ENCODE measurements at places on chromosomes 4 and X.
A peak's percentile ranks its signal among the peaks of the same experiment; 100 is the strongest.

DNA sequence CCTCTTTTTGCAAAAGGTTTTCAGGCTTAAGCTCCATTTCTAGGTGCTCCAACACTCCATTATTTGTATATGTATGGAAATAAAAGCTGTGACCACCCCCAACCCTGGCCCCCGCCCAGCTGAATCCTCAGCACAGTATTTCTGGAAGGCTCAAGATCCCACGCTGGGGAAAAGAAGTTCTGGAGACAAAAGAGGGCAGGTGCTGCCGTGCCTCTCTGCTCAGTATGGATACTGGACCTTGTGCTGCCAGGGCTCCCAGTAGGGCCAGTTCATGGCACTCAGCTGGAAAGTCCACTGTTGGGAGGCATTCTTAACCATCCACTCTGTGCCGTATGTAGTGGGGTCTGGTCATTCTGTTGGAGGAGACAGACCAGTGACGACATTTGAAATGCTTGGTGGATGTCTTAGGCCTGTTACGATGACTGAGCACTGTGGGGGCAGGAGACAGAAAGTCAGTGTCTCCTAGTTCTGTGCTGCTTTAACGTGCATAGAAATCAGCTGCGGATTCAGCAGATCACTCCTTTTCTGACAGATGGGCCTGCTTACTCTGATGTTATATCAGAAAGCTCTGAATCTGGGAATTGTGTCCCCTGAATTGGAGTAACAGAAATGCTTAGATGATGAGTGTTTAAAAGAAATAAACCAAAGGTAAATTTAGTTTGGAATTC lies 48.4 kb upstream of the MSANTD1 start:
- no peak for DNase-seq

DNA sequence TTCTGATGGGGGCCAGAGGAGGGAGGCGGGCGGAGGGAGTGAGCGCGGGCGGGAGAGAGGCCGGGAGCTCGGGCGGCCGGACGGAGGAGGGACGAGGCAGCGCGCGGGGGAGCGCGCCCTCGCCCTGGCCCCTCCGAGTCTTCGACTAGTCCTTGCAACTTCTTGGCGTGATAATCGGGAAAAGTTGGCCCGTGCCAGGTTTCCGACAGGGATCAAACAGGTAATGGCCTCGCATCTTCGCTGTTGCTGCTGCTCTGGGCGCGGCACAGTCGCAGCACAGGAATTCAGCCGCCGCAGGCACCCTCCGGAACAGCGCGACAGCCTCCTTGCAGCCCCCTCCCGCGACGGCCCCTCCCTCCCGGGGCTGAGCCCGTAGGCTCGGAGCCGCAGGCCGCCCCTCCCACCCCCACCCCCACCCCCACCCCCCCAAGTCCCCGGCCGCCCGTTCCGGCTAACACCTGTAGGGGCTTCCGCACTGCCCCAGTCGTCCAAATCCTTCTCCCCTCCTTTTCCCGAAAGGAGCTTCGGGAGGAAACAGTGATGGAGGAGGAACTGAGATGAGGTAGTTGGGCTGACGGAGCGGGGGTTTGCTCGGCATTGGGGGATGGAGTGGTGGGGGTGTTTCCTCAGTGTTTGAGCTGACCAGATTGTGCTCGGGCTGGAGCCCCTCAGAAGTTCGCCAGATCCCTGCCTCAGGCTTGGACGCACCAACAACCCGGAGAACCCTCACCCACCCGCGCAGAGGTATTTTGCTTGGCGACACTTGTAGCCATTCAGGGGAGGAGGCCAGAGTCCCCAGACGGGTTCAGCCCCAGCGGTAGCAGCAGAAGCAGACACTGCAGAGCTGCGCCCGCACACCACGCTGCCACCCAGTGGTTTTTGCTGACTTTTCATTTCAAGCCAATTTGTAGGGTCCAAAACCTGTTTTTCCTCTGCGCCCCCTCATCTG lies at the start of gene FGF13:
FGF13 (minus strand) TSS at position 319 of the 949 bp plus-strand sequence. CDS start 714 bp downstream, outside the sequence.
- peak; percentile 33 for DNase-seq

GRCh38 chrX:12972243-12972642 lies 2.7 kb upstream of the TMSB4X start:
- no peak for DNase-seq

- peak; percentile 62 for DNase-seq
Measured at GRCh38 chr4:145887241-145887991, 51.2 kb downstream of the ZNF827 start.

DNA sequence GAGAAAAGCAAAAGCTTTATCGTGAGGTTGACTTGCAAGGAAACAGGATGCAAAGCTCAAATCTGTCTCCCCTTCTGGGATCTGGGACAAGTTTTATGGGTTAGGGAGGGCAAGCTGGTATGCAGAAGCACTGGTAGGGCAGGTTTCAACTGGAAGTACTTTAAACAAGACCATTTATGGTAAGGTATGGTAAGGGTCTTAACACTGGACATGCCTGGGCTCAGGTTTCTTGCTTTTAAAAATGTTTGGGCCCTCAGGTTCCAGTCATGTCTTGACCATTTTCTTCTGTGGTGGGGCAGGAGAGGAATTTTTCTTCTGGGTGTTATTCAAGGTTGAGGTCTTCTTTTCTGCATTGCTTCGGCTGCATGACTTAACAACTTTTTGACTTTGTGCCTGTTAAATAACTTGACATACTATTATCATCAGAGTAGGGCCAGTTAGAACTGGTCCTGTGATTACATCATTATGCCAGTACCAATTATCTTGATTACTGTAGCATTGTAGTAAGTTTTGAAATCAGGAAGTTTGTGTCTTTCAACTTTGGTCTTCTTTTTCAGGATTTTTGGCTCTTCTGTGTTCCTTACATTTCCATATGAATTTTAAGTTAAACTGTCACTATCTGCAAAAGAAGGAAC lies 33.7 kb downstream of the CD38 start:
- no peak for DNase-seq

- peak; percentile 73 for DNase-seq
Measured at GRCh38 chr4:143302536-143302935, 34.1 kb upstream of the GAB1 start.

DNA sequence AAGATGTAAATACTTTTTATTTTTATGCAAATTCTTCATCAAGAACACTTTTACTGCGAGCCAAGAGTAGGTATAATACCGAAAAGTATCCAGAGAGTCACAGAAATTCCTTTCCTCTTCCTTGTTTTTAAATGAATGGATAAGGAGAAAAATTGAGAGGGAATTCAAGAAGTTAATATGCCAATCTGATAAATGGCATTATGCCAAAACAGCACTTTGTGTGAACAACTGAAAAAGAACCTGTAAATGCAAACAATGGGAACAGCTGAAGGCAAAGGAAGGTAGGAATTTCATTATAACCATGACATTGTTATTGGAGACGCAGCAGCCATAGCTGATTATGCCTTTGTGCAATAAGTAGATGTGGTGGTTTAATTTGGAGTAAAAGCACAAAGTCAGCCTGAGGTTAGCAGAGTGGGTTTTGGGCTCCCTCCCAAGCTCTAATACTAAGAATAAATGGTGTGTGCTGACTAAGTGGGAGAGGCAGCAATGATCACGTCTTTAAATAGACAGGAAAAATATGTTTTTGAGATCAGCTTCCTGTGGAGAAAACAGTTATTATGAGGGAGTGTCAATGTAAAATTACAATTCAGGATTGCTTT lies 209.8 kb upstream of the NDST4 start:
- DNase-seq: no peak

DNA sequence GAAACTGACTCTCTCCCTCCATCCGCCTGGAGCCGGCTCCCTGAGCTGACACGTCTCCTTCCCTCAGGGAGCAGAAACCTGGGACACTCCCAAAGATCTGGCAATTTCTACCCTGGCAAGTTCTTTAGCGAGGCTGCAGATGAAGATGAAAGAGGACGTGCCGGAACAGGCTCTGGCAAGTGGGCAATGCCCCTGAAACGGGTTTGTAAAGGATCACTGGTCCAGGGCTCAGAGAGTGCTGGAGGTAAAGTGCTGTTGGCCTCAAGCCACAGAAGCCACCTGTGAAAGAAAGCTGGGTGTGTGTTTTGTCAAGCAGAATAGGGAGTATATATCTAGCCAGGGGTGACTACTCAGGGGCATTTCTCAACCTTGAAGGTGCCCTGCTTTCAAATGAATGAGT lies 131.4 kb upstream of the ATP6AP2 start:
- DNase-seq: no peak

DNA sequence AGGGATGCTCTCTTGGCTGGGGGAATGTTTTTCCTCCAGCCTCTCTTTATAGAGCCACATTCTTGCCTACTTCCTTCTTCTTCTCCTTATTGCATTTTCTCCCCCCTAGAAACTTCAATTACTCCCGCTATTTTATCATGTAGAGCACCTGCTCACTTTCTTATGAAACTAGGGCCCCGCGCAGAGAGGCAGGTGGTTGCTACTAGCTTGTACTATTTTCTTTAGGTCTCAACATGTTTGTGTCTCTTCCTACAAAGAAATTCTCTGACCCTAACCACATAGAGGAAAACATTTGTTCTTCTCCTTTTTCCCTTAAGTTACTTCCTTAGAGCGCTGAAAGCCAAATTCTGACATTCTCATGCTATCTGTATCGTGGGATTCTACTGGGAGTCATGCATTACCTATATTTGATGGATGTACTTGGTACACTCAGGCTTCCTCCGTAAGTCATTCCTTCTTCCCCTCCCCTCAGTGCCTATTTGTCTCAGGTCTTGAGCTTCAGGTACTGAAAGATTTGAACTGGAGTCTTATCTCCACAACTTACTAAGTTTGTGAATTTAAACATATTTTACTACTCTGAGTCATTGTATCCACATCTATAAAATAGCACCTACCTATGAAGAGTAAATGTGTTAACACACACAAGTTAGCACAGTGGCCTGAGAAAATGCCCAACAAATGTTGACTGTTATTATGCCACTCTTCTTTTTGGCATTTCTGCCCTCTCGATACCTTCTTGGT lies 159.1 kb upstream of the LEF1 start:
- DNase-seq: no peak

DNA sequence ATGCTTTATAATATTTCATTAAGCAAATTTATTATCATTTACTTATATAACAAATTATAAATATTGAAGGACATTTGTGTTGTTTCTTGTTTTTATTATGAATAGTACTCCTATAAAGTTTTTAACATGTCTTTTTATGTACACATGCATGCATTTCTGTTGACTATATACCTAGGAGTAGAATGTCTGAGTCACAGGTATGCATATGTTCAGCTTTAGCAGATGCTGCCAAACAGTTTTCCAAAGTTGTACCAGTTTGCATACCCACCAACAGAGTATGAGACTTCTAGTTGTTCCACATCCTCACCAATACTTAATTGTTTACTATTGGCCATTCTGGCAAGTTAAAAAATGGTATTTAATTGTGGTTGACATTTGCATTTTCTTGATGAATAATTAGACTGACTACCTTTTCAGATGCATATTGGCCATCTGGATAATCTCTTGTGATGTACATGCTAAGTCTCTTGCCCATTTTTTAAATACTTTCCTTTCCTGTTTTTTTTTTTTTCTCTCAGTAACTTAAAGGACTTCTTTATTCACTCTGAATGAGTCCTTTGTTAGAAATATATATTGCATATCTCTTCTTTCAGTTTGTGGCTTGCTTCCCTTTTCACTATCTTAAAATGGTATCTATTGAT lies 132.2 kb upstream of the TRIM2 start:
- DNase-seq: no peak

DNA sequence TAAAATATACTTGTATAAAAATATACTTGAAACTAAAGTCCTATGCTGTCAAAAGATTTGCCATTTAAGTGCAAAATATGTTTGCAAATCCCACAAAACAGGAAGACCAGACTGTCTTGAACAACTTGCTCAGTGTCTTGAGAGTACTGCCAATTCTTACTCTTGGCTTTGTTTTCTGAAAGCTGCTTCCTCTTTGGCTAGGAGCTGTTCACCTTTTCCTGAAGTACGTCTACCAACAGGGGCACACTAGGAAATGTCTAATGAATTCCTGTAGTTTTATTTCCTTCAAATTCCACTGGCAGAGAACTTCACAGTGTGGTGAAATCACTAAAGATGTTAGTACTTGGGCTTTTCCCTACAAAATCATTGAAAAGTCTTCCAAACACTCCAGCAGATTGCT lies 46.4 kb upstream of the ABCG2 start:
- DNase-seq: no peak

DNA sequence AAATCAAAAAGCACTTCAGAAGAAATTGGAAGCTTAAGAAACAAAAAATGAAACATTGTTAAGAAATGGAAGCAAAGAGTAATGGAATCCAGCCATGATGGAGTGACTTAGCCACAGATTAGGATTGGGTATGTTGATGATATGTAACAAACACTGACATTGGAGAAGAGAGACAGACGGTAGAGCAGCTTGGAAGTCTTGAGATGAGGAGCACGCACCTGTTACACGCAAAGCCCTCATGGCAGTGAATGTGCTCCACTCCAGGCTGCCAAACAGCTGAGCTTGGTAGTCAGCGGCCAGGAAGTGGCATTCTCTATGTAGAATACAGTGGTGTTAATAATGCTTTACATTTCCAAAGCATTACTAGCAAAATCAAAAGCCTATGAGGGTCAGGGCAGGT lies 56.9 kb upstream of the GPRIN3 start:
- DNase-seq: no peak

DNA sequence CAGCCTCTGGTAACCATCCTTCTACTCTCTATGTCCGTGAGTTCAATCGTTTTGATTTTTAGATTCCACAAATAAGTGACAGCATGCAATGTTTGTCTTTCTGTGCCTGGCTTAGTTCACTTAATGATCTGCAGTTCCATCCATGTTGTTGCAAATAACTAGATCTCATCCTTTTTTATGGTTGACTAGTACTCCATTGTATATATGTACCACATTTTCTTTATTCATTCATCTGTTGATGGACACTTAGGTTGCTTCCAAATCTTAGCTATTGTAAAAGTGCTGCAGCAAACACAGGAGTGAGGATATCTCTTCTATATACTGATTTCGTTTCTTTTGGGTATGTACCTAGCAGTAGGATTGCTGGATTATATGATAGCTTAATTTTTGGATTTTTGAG lies 140.9 kb downstream of the MID1 start:
- DNase-seq: no peak

DNA sequence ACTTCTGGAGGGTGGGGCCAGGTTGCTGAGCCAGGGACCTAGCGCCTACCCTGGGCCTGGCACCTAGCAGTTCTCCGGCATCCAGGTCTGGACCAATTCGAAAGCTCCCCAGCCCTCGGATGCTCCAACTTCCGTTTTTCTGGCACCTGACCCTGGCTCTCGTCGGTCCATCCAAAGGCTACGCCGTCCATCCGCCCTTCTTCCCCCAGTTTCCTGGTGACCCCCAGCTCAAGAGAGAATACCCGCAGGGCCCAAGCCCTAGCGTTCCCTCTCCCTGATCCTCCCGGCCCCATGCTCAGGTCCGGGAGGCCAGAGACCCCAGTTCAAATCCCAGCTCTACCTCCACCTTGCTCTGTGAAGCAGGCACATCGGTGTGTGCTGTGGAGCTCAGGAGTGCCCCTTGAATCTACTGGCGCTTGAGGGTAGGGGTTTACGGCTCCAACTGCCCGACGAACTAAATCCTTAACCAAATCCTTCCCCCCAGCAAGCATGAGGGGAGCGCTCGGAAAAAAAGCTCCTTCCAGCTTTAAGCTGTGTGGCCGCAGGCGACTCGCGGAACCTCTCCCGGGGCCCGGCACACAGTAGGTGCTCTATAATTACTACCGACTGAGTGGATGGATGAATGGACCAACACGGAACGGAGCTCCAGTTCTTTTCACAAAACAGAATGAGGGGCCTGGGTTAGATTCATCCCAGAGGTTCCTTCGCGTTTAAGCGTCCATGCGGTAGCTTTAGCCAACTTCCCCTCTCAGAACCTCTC lies 1.1 kb downstream of the CRMP1 start:
- no peak for DNase-seq
